ENCODE measurements at places on chromosomes 6 and 20.

GRCh38 chr6:80547827-80548226, 441.4 kb downstream of the BCKDHB start:
- peak; percentile 60 for DNase-seq

DNA sequence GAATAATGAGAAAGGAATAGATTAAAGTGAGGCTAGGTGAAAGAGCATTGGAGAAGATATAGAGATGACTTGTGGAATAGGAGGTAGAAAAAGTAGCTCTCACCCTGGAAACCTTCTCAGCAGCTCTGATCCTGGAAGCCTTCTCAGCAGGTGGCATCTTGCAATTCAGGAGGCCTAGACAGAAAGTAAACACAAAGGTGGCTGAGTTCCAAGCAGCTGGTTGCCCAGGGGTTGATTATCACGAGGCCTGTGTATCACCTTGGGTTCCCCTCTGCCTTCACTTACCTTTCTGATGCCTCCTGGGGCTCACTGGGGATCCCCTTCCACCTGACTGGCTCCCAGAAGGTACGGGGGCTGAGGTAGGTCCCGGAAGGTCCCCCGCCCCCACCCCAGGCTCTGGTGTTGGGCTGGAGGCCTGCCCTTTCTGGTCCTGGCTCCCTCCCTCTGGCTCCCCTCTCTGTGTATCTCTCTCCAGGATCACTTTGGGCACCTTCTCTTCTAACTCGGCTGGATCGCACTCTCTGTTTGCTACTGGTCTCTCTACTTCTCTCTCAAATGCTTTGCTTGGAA, 9.7 kb downstream of the MDC1 start:
- DNase-seq = no peak

- DNase-seq = no peak
These were observed 698.8 kb downstream of the DOK5 start for GRCh38 chr20:55174172-55174571.

DNA sequence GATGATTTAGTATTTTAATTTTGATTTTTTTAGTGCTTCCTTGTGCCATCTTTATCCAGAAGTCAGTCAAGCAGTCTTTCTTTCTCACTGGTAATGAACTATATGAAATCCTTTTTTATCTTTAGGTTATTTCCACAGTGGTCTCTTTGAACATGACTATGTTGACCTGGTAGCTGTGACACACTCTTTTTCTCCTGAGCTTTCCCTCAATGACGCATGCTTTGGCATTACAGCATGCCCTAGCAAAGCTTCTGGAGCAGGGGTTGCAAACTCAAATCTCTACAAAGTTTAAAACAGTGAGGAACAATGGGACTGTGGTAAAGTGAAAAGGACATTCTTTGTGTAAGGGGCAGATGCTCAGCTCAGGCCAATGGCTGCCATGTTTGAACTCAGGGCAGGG, 4.5 kb upstream of the PLAGL1 start:
- DNase-seq = no peak

- no peak for DNase-seq
These were observed 104.3 kb downstream of the SLC23A2 start for GRCh38 chr20:4896971-4897497.

GRCh38 chr6:51959744-51960383, 127.5 kb downstream of the PKHD1 start:
- DNase-seq = peak; percentile 17

DNA sequence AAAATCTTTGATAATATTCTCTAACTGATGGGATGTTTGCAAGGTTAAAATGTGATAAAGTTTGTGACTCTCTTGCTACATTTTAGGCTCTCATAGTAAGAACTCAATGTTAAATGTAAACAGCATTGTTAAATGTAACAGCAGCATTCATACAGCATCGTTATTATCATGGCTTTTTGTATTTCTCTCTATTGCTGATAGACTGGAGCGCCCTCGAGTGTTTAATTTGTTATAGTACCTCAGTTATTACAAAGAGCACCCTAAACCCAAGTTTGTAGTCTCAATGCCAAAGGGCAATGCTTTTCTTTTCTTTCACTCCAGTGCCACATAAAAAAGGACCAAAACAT, 14.9 kb upstream of the TTPAL start:
- peak; percentile 18 for DNase-seq

DNA sequence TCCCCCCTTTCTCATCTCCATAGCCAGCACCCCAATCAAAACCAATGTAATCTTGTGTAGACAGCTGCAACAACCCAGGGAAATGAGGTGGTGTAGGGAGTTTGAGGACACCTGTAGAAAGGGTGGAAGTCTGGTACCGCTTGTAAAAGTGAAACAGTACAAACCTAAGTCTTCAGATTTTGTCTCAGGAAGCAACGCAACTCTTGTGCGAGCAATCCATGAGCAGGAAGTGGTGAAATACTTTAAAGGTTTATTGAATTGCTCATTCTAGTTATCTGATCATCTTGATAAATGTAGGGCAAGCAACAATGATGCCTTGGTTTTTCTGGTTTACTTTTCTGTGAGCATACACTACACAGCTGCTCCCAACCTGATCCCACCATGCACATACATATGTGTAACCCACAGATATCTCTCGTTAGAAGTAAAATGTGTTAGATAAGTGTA, 71.1 kb upstream of the THEMIS start:
- no peak for DNase-seq

DNA sequence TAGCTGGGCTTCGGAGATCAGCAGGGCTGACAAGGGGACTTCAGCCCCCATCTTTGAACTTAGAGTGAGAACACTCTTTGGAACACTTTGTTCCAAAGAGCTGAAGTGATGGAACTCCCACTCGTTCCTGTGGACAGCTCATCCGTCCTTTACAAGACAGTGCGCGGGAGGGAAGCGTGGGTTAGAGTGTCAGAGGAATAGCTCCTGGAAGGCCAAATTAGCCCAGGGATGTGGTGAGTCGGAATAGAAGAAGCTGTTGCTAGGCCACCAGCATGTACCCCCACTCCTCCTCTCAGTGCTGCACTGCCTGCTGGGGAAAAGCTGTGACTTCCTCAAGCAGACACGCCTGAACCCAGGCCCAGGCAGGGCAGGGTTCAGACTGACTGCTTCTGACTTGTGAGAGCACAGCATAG, 1.7 kb downstream of the SDCBP2 start:
- DNase-seq = peak; percentile 8

All from amniotic stem cell (primary cell).